ENCODE measurements at places on chromosomes 6 and 20.

- DNase-seq: no peak
These were observed 55.0 kb upstream of the TNFAIP3 start for GRCh38 chr6:137811916-137812553.

DNA sequence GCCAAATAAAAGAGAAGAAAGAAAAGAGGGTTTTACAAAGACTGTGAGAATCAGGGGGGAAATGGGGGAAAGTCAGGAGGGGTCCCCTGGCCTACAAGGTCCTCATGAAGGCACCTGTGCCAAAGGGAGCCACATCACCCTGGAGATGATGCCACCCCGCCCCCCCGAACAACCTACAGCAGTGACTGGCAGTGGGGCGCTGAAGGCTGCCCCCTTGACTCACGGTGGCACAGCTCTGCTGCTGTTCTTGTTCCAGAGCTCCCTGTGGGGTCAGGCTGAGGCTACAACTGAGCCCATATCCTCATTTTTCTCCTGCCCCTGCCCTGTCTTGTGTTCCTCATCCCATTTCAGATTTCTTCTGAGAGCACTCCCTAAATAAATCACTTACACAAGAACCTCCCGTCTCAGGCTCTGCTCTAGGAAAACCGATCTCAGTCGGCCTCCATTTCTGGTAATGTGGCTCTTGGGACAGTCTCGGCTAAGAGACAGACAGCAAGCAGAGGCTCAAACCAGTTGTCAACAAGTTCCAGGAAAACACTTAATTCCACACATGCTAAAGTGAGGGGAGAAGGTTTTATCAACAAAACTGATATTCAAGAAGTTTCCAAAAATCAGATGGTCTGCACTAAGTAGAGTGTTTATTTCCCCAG, 105.7 kb downstream of the SNAP25 start:
- no peak for DNase-seq

GRCh38 chr20:5731753-5732366, 18.3 kb upstream of the SHLD1 start:
- DNase-seq: no peak

DNA sequence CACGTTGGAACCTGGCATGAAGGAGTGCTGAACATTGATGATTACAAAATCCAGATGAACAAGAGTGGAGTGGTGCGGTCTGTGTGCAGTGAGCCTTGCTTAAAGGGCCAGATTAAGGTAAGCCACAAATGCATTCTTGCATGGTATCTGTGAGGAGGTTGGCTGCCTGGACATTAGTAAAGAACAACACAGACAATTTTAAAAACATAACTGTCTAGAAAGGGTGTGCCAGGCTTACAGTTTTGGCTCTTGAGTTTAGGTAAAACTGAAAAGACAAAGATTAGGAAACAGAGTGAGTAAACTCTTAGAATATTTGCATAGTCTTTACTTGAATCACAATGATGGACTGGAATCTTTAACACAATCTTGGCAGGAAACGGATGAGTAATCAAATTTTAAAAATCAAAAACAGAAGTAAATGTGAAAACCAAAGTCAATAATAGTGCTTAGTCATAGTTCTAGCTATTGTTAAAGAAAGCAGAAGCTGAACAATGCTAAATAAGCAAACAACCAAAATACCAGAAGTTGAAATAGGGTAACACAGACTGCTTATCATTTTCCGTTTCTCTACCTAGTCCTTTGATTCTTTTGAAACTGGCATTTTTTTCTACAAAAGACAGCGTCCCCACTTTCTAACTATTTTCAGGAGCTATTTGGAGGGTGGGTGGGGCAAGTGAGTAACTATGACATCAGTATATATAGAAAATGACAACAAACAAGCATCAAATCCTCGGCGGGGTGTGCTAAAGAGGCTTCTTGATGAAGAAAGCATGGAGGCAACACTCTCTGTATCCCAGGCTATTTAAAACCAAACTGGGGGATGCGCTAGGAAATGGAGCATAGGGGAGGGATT, 185.8 kb upstream of the RAB32 start:
- DNase-seq: peak; percentile 68
